ENCODE measurements at places on chromosomes 1 and 21. TPM values are rescaled to one million over a fixed set of nuclear protein-coding genes. Genes with fewer than 3 reads are reported as not detected.

Gene CD52
- polyA plus RNA-seq = 15.8 TPM

Gene BARHL2
- not detected for polyA plus RNA-seq

Gene GNG4
- polyA plus RNA-seq = 2.1 TPM

Gene C1QTNF12
- 0.53 TPM for polyA plus RNA-seq

Gene TEX35
- 0.06 TPM for polyA plus RNA-seq

Gene HUNK
- polyA plus RNA-seq = 1.3 TPM

Gene S100A12
- polyA plus RNA-seq = 150 TPM

Gene ANKRD34A
- polyA plus RNA-seq = 0.21 TPM

Gene CR1L
- not detected for polyA plus RNA-seq

Measured in adipose tissue (tissue), 3 donors.